Esophagus muscularis mucosa (tissue), 4 donors: ENCODE measurements at places on chromosomes 12 and 14. TPM values are rescaled to one million over a fixed set of nuclear protein-coding genes. Genes with fewer than 3 reads are reported as not detected.

DNA sequence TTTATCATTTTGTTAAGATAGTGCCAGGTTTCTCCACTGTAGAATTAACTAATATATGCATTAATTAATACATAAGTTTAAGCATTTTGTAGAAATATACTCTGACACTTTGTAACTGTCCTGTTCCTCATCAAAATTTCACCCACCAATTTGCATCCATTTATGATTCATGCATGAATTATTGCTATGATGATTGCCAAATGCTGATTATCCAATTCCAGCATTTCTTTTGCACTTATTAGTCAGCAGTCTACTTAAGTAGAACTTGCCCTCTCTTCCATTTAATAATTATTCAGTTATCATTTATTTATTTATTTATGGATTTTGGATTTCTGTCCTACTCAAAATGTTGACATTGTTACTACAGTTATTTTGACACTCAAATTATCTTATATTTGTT lies 72.2 kb downstream of the SLC6A15 start:
- no peak overlapping the region for H3K4me3 ChIP-seq
- DNase-seq: no peak
- H3K27ac ChIP-seq: no peak overlapping the region
- no peaks in the 10 kb centered on the region for H3K27me3 ChIP-seq
- no peaks in the 10 kb centered on the region for H3K4me1 ChIP-seq

CISTR gene
- not detected for total RNA-seq

DACT1 gene
- 10.4 TPM for total RNA-seq

GRCh38 chr12:66885115-66885875 lies 206.4 kb upstream of the GRIP1 start:
- no peak overlapping the region for H3K4me3 ChIP-seq
- H3K4me1 ChIP-seq: peaks cover 10% of the 10 kb centered on the region
- no peak overlapping the region for H3K27ac ChIP-seq
- H3K36me3 ChIP-seq: no peaks in the 10 kb centered on the region
- no peaks in the 10 kb centered on the region for H3K27me3 ChIP-seq
- DNase-seq: no peak

DNA sequence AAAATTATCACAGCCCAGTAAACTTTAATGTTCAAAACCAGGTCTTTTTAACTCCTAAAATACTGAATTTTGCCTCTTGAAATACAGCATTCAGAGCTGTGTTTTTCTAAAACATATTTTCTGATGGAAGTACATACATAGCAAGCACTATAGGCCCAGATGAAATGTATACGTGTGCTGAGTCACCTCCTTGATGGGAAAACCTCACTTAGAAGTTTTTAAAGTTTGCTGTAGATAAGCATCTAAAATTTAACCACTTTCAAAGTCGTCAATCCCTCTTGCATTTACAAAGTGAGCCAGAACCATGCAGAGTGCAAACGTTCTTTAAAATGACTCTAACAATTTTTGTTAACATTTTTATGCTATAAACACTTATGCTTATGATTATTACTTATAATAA lies 618.8 kb downstream of the RPS29 start:
- no peaks in the 10 kb centered on the region for H3K4me1 ChIP-seq
- H3K4me3 ChIP-seq: no peak overlapping the region
- H3K27me3 ChIP-seq: no peaks in the 10 kb centered on the region
- DNase-seq: no peak
- no peak overlapping the region for H3K27ac ChIP-seq

DNA sequence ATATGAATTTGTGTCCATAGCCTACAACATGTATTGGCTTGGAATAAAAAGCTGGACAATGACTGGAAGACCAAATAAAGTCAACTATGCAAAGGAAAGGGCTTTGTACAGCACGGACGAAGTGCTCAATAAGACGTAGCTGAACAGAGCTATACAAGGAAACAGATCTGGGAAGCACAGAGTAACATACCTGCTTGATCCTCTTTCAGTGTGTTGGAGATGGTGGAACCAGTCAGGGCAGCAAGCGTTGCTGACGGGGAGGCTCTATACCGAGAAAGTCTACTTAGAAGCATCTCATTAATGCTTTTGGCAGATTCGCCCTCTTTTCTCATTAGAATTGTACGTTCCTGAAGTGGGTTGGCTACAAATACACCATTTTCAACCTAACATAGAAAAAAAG lies 99.3 kb downstream of the HECTD4 start:
- H3K27ac ChIP-seq: no peak overlapping the region
- H3K27me3 ChIP-seq: no peaks in the 10 kb centered on the region
- H3K4me1 ChIP-seq: peaks cover 10% of the 10 kb centered on the region
- no peak for DNase-seq

AMHR2 gene
- total RNA-seq: not detected

DNA sequence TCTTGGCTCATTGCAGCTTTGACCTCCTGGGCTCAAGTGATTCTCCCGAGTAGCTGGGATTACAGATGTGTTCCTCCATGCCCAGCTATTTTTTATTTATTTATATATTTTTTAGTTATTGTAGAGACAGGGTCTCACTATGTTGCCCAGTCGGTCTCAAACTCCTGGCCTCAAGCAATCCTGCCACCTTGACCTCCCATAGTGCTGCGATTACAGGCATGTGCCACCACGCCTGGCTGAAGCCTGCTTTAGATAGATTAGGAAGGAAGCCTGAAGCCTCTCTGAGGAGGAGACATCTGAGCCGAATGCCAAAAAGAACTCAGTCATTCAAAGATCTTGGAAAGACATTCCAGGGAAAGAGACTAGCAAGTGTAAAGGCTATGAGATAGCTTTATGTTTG lies 10.2 kb downstream of the INHBC start:
- H3K36me3 ChIP-seq: no peaks in the 10 kb centered on the region
- H3K4me1 ChIP-seq: no peaks in the 10 kb centered on the region
- H3K27me3 ChIP-seq: no peaks in the 10 kb centered on the region
- H3K4me3 ChIP-seq: no peak overlapping the region

DNA sequence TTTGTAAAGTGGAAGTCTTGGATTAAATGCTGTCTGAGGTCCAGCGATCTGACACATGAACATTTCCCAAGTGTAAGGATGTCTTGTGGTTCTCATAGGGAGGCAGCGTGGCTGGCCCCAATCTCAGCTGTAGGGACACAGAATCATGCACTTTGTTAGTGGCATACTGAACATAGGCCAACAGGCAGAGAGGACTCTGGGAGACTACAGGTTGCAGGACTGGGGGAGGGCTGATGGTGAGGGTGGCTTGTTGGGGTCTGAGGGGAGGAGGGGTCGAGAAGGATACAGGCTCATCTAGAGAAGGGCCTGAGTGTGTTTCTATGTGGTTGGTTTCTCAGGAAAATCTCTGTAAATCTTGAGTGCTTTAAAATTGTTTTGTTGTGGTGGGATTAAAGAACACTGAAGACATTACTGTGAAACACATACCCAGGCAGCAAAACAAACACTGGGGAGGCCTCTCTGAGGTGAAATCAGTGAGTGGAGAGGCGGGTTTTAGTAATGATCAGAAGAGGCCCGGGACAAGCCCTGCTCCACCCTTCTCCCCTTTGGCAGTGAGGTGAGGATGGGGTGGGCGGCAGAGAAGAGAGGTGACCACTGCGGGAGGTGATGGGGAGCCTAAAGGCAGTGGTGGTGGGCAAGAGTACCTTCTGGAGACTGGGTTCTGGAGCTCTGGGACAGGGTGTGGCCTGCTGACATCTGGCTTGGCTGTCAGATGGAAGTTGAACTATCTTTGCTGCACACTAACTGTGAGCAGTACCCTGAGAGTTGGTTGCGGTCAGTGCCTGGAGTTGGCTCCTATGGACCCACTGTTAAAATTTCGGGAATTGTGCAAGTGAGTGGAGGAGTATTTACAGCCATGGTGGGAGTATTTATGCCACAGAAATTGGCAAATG lies 3.3 kb downstream of the NYNRIN start:
- peaks cover 8% of the 10 kb centered on the region for H3K36me3 ChIP-seq
- DNase-seq: no peak
- H3K27ac ChIP-seq: peak overlapping the region; percentile 12
- no peak overlapping the region for H3K4me3 ChIP-seq
- H3K27me3 ChIP-seq: no peaks in the 10 kb centered on the region

DNA sequence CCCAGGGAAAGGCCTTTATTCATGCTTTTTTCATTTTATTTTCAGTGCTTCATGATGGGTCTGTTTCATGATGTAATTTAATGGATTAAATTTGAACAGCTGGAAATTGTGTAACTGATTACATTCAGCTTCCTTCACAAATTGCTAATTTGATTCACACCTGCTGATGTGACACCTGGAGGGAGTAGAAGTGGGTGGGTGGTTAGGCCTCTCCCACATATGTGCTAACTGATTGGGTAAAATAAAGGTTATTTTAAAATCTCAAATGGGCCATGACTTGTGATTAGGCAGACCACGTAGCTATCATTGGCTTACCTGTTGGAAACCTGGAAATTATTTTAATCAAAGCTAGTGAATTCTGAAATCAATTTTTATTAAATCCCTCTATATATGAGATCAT lies 142.1 kb downstream of the GXYLT1 start:
- no peaks in the 10 kb centered on the region for H3K27me3 ChIP-seq
- no peak overlapping the region for H3K27ac ChIP-seq
- H3K36me3 ChIP-seq: no peaks in the 10 kb centered on the region
- no peaks in the 10 kb centered on the region for H3K4me1 ChIP-seq

ITGA5 gene
- 785 TPM for total RNA-seq

DNA sequence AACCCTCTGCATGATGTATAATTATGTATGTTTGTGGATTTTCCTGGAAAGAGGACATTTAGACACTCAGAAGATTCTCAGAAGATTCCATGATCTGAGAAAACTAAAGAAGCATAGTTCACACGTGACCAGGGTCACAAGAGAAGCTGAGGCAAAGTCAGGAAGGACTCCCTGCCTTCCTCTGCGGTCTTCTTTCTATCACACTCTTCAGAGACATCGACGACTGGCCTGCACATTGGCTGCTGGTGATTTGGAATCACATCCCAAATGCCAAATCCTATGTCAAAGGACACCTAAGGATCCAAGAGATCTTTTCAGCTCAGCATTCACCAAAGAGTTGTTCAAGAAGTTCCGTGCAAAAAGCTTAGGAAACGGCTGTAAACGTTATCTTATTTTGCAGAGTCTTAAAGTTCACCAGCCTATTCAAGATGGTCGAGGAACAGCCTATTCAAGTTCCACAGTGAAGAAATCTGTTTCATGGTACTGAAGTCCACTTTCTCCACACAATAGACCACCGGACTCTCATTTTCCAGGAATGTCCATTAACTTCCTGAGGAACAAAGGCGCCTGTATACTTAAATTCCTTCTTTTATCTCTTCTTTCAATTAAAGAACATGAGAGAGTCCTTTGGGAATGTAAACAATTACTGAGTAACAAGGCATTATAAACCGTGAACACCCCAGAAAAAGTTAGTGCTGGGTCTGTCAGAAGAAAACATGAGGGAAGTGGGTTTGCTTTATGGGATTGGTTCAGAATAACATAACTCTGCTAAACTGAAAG lies 42.1 kb downstream of the IGF1 start:
- no peak overlapping the region for H3K4me3 ChIP-seq
- no peak for DNase-seq
- no peaks in the 10 kb centered on the region for H3K27me3 ChIP-seq
- no peak overlapping the region for H3K27ac ChIP-seq
- H3K36me3 ChIP-seq: no peaks in the 10 kb centered on the region
- peaks cover 6% of the 10 kb centered on the region for H3K4me1 ChIP-seq

DNA sequence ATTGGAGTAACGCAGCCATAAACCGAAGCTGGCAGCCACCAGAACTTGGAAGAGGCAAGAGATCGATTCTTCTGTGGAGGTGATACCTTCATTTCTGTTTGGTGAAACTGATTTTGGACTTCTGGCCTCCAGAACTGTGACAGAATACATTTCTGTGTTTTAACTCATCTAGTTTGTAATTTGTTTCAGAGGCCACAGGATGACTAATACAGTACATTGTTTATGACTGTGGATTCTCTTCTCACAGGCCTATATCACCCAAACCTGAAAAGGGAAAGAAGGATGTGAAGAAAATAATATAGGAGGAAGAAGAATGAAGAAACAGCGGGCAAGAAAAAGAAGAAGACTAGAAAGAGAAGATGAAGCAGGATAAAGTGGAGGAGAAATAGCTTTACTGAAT lies 263.8 kb upstream of the DIO2 start:
- no peak overlapping the region for H3K27ac ChIP-seq
- H3K4me3 ChIP-seq: no peak overlapping the region
- no peaks in the 10 kb centered on the region for H3K4me1 ChIP-seq
- no peaks in the 10 kb centered on the region for H3K27me3 ChIP-seq
- H3K36me3 ChIP-seq: no peaks in the 10 kb centered on the region

GDF3 gene
- 0.40 TPM for total RNA-seq

PPP2R3C gene
- 29.5 TPM for total RNA-seq

- H3K36me3 ChIP-seq: peaks cover 42% of the 10 kb centered on the region
- peaks cover 16% of the 10 kb centered on the region for H3K4me1 ChIP-seq
- H3K27me3 ChIP-seq: no peaks in the 10 kb centered on the region
- peak overlapping the region; percentile 20 for H3K27ac ChIP-seq
Observed at GRCh38 chr12:51009056-51009440, 17.1 kb downstream of the SLC11A2 start.

GPRC5D gene
- not detected for total RNA-seq

DNA sequence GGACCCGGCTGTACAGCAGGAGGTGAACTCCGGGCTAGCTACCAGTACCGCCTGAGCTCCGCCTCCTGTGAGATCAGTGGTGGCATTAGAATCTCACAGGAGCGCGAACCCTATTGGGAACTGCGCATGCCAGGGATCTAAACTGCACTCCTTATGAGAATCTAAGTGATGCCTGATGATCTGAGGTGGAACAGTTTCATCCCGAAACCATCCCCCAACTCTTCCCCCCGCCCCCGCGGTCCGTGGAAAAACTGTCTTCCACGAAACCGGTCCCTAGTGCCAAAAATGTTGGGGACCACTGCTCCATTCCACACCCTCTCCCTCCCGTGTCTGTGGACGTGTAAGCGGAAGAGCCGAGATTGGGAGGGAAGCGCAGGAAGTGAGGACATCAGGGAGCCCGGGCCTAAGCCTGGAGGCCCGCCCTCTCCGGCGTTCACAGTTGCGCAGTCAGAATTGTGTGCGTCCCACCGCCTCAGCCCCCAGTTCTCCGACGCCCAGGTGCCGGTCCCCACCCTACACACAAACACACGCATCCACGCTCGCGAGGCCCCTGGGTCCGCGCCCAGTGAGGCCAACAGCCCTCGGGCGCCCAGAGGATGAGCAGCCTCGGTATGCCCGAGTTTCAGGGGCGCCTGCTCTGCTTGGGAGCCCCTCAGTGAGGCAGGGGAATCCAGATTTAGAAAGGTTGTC lies 1.8 kb upstream of the RNASE4 start:
- peaks cover 48% of the 10 kb centered on the region for H3K4me1 ChIP-seq
- H3K36me3 ChIP-seq: no peaks in the 10 kb centered on the region
- H3K27me3 ChIP-seq: no peaks in the 10 kb centered on the region
- H3K4me3 ChIP-seq: peak overlapping the region; percentile 94
- peak; percentile 95 for DNase-seq
- H3K27ac ChIP-seq: peak overlapping the region; percentile 99

- H3K4me3 ChIP-seq: no peak overlapping the region
- H3K4me1 ChIP-seq: peaks cover 40% of the 10 kb centered on the region
- no peaks in the 10 kb centered on the region for H3K36me3 ChIP-seq
- H3K27ac ChIP-seq: peak overlapping the region; percentile 71
Observed at GRCh38 chr12:124727264-124727800, 136.3 kb downstream of the SCARB1 start.

DNA sequence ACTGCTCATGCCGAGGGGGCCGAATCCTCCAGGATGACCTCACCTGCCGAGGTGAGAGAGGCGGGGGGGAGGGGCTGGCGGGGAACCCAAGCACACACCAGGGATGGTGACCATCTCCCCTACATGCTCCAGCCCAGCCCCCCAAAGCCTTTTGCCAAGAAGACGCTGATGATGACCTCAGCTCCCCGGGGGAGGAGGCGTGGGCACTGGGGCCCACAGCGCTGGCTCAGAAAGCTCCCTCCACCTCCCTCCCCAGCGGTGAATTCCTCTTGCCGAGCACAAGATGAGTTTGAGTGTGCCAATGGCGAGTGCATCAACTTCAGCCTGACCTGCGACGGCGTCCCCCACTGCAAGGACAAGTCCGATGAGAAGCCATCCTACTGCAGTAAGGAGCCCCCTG lies 23.7 kb upstream of the NXPH4 start:
- H3K27me3 ChIP-seq: no peaks in the 10 kb centered on the region
- H3K4me1 ChIP-seq: peaks cover 9% of the 10 kb centered on the region
- peaks cover 92% of the 10 kb centered on the region for H3K36me3 ChIP-seq
- no peak overlapping the region for H3K4me3 ChIP-seq

PSMD9 gene
- 63.7 TPM for total RNA-seq
